ENCODE measurements at places on chromosomes 16 and 17.

DNA sequence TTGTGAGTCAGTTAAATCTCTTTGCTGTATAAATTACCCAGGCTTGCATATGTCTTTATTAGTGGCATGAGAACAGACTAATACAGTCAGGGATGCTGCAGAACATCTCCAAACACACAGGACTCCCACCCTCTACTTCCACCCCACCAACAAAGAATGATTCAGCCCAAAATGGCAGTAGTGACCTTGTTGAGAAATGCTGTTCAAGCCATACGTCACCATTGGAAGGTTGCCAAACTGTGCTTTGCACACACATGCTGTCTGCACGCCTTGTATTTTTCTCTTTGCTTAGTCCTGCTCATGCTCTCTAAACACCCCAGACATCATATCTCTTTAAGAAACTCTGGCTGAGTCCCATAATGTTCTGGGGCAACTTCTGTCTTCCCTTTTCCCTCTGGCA, 589.6 kb downstream of the WWOX start:
- DNase-seq: no peak

DNA sequence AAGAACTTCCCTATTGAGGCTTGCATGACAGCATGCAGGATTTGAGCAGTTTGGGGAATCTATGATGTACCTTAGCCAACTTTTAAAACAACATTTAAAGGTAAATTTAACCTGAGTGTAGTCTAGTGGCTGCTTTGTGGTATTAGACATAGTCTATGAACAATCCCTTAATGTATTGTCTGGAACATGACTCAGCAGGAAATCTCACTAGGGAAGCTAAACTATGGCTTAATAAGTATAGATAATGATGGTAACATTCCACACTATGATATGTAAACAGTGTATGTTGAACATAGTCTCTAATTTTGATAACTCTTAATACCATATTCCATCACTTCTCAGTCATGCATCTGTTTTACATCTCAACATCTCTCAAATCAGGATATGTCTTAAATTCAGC, 52.1 kb upstream of the SLC12A3 start:
- DNase-seq: no peak

DNA sequence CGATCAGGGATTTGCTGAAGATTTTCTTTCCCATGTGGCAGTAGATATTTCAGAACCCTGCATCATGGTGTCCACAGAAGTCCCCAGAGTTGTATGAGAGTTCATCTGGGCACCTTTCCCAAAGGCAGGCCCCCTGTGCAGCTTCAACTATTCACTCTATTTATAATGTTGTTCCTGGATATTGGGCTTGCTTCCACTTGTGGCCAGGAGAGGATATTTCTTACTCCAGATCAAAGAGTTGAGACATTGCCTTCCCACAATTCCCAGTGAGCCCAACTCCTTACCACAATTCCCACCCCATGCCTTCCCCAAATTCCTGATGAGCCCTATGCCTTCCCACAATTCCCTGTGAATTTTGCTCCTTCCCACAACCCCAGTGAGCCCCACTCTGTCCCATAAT, 206.9 kb downstream of the WWOX start:
- no peak for DNase-seq

GRCh38 chr17:1995907-1996799, 29.0 kb downstream of the RTN4RL1 start:
- DNase-seq: no peak

- DNase-seq: no peak
Measured at GRCh38 chr16:89827383-89828198, 684 bp upstream of the SPIRE2 start.

DNA sequence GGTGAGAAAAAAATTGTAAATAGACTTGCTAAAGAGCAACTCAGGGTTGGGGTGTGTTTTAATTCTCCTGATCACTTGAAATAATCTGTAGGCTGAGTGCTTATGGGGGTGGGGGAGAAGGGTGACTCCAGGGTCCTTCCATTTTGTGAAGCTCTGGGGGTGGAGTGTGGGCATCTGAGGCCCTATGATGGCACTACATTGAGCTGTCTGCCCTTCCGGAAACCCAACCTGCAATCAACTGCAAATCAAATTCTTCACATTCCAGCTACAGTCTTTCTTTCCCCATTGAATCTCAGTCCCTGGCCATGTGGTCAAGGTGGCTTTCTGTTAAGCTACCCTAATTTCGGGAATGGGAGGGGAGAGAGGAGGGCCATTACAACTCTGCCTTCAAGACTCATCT, 6.0 kb upstream of the CDC6 start:
- no peak for DNase-seq

DNA sequence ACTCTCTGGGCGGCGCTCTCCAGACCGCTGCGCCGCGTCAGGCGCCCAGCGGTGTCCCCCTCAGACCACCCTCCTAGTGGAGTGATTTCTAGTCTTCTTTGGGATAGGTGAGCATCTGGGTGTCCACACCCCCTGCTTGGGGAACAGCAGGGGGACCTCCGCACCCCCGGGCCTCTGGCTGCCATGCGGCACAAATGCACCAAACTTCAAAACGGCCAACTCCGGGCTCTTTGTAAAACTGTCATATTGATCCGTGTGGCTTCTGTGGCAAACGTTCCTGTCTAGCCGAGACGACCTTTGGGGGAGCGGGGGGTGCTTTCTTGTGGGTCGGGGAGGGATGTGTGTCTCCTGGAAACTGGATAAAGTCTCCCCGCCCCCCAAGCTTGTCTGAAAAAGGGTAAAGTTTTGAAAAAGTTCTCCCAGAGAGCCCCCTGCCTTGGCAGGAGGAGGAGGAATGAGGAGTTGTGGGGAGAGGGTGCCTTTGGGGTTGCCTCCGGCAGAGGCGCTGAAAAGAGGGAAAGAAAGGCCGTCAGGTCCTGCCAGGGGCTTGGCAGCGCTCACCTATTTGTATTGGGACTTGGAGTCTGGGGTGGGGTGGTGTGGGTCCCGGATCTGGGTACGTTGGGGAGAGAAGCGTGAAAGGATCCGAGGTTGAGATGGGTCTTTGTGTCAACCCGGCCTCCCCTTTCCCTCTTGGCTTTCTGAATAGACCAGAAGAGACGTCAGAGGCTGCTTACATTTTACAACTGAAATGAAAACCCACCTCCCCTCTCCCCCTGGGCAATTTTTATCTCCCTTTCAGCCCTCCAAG, 2.2 kb upstream of the CHD3 start:
- DNase-seq: peak; percentile 77

DNA sequence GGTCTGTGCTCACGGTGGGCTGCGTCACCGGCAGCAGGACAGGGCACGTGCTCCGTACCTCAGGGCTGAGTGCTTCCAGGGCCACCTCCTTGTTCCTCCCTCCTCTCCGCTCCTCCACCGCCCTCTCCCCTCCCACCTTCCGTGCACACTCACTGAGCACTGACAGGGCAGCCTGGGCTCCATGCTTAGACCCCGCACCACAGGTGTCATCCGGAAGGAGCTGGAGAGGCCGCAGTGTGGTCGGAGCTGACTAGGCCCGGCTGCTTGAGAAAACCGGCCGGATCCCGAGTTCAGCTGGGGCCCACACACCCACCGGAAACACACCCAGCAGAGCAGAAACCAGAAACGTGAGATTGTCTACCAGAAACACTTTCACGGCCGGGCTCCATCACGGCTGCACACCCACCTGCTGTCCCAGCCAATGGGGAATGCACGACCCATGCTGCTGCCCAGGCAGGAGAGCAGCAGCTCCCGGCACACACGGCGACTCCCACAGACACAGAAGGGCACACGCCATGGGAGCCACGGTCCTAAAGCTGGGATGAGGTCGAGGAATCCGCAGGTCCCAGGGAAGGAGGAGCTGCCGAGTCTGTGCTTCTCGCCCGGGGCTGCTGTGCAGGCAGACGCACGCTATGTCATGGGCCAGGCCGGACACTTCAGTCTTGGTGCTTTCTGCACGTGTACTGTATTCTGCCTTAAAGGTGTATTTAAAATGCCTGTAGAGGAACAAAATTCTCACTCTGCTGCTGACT, 55.0 kb upstream of the ZNF469 start:
- no peak for DNase-seq

DNA sequence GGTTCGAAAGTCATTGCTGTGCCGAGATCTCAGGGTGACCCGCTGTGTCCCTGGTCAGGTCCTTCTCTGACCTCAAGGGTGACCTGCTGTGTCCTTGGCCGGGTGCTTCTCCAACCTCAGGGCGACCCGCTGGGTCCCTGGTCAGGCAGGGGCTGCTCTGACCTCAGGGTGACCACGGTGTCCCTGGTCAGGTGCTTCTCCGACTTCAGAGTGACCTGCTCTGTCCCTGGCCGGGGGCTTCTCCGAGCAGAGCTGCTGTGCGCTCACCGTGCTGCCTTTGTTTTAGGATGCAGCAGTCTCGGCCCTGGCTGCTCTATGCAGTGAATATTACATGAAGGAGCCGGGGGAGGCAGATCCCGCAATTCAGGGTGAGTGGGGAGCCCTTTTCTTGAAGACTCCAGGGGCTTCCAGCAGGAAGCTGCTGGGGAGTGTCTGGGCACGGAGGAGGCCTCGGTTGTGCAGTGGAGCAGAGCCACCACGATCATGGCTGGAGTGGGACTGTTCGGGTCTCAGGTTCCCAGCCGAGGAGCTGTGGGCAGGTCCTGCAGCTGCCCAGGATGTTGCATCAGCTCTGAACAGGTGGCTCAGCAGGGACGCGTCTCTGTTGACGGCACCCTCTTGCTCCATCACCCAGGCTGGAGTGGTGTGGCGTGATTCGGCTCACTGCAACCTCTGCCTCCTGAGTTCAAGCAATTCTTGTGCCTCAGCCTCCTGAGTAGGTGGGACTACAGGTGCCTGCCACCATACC, 83.7 kb upstream of the ZNF750 start:
- no peak for DNase-seq

GRCh38 chr17:35765756-35766488, 5.2 kb downstream of the C17orf50 start:
- DNase-seq: no peak

- no peak for DNase-seq
Measured at GRCh38 chr16:19919142-19919541, 34.5 kb upstream of the GPRC5B start.

GRCh38 chr17:13784434-13785095, 182.8 kb upstream of the HS3ST3A1 start:
- DNase-seq: no peak

DNA sequence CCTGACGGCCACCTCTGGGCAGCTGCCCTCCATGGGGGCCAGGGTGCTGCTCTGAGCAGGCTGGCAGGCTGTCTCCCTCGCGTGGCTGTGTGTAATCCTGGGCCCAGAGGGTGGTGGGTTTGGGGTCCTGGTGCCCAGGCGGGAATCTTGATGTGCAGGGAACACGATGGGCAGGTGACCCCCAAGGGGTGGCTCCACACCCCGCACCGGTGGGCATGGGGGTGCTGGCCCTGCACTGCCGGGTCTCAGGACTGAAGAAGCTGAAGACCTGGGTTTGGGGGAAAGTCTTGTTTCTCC, 8.6 kb downstream of the CHMP6 start:
- DNase-seq: no peak

GRCh38 chr16:7303660-7304200, 28.9 kb upstream of the RBFOX1 start:
- DNase-seq: no peak
